ENCODE measurements at places on chromosomes 13 and 19.

DNA sequence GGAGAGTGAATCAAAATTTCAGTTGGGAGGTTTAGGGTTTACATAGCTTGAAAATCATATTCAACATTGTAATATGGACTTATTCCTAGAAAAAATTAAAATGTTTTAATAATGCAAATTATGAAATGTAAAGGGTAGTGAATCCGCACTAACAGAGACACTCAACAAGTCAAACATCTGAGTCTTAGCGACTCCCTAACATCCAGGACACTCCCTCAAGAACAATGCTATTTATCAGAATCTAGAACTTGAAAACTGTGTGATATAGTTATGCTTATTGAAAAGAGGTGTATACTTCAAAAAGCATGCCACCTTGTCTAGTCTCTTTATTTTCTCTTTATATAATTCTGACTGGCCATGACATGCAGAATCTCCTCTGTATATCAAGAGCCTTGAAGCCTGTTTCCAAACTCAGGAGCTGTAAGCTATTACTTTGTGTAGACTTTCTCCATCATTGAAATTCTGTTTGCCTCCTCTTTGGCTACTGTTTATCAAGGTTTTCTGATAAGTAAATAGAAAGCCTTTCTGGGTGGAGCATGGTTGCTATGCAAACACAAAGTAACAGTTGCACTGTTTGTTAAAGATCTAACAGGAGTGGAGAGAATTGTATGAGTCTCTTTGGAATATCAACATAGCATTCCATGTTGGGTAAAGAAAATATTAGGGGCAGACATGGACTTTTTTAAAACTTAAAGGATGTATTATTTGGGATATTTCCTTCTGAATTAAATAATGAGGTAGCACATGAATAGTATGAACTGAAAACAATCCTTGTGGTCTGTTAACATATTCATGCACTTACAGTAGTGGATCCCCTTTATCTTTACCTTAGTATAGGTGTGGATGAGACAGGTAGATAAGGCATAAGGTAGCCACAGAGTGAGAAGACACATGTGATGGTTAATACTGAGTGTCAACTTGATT, 56.4 kb upstream of the MBNL2 start:
- no peak for DNase-seq

DNA sequence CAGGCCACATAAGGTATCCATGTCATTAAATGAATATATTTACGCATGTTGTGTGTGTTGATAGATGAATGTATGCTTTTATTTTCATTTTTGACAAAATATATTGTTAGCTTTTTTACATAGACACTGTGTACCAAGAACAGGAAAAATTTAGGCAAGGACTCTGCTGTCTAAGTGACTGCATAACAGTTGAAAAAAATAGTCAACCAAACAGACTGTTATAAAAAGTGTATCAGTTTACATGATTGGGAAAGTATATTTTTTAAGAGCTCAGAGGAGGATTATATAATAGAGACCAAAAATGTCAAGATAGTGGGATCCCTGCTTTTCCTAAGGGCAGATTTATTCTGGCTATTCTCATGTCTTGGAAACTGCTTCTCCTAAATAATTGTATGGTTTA, 858.0 kb downstream of the SLITRK1 start:
- DNase-seq, result no peak

- DNase-seq, result peak; percentile 29
These were observed 62.4 kb downstream of the TEX29 start for GRCh38 chr13:111382877-111383276.

DNA sequence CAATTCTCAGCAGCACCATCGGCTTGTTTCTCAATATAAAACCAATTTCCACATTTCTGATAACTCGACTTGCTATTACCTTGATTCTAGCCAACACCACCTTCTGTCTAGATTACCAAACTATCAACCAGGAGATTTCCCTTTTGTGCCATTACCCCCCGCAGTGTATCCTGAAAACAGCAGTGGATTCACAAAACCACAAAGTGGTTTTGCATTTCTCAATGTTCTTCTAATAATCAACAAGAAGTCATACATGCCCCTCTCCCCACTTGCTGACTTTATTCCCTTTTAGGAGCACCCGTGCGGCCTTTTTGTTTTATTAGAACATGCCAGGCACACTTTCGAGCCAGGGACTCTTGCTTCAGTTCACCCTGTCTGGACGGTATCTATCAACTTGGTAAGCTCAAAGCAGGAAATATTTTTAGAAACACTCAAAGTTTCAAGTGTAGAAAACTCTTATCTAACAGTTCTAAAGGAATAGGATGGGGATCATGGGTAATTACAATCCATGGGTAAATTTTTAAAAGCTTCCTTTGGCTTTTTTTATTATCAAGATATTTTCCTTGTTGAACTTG, 967.4 kb downstream of the EFNB2 start:
- no peak for DNase-seq

All from islet precursor cell (in vitro differentiated cells).